ENCODE measurements at places on chromosomes 5 and 9.

GRCh38 chr5:122091936-122092600 lies 14.0 kb upstream of the LOX start:
- peak; percentile 69 for DNase-seq

- DNase-seq = peak; percentile 23
These were observed 173.0 kb downstream of the WDR70 start for GRCh38 chr5:37552161-37552560.

DNA sequence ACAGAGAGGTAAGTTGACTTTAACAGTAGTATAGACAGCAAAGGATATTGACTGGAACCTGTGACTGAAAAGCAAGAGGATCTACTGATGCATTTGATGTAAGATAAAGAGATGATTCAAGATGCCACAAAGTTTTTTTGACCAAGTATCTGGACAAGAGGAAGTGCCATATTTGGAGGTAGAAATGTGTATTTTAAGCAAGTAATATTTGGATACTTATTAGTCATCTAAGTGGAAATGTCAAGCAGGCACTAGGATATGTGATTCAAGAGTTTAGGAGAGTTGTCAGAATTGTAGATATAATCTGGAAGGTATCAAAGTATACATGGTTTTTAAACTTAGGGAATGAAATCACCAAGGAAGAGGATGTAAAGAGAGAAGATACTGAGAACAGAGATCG lies 686.1 kb upstream of the CHD1 start:
- no peak for DNase-seq

GRCh38 chr5:96940586-96940985 lies 4.7 kb downstream of the LNPEP start:
- DNase-seq = no peak

All from mesenchymal stem cell (in vitro differentiated cells and primary cell).